Stimulated activated CD8-positive, alpha-beta memory T cell treated with anti-CD3 and anti-CD28 coated beads, Interleukin-7, amount 100 ng/mL, for 48 hours (primary cell): ENCODE measurements at places on chromosomes 3 and 15.

- no peak for DNase-seq
Measured at GRCh38 chr3:184345317-184346144, 8.1 kb downstream of the FAM131A start.

GRCh38 chr3:23808525-23808924 is 2.8 kb downstream of the UBE2E1 start:
- DNase-seq: no peak

GRCh38 chr3:123776071-123776782 is 107.9 kb downstream of the MYLK start:
- DNase-seq: no peak

GRCh38 chr3:10364806-10365205 is 43.9 kb upstream of the SEC13 start:
- no peak for DNase-seq

DNA sequence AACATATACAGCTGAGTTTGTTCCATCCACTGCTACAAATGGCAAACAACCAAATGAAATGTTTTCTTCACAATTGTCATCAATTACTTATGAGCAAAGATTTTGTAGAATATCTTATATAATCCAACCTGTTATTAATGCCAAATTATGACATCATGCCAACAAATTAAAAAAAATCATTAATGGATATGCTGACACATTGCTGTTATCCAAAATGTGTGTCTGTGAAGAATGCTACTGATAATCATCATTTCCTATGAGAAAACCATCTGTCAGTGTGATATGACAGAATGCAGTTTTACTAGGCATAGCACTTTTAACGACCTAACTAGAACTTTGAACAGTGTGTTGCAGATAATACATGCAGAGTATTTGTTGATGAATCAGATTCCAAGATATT is 556.5 kb upstream of the KCNMB2 start:
- no peak for DNase-seq

DNA sequence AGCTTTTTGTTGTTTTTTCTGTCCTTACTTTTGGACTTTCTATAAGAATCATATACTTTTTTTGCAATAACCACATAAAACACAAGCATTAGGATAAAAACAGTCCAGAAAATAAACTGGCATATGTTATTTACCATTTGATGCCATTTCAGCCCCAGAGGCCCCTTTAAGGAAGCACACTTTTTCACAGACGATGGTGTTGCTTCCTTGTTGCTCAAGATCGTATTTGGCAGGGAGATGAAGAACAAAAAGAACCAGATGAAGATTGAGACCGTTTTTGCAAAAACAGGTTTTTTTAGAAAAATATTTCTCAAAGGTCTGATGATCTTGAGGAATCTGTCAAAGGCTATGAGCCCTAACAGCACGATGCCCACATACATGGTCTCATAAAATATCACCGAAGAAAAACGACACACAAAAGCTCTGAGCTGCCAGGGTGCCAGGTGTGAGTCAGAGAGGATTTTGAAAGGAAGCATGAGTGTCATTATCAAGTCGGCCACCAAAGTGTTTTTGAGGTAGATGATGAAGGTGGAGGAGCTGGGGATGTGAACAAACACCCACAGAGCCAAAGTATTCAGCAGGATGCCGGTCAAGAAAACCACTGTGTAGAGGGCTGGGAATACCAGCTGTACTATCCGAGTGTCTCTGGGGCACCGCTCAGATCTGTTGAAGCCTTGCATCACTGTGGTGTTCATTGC is 902 bp downstream of the P2RY13 start:
- DNase-seq: no peak

- no peak for DNase-seq
Measured at GRCh38 chr3:193590088-193590856, 2.7 kb upstream of the OPA1 start.

GRCh38 chr3:162170581-162170980 is 674.0 kb downstream of the OTOL1 start:
- no peak for DNase-seq

DNA sequence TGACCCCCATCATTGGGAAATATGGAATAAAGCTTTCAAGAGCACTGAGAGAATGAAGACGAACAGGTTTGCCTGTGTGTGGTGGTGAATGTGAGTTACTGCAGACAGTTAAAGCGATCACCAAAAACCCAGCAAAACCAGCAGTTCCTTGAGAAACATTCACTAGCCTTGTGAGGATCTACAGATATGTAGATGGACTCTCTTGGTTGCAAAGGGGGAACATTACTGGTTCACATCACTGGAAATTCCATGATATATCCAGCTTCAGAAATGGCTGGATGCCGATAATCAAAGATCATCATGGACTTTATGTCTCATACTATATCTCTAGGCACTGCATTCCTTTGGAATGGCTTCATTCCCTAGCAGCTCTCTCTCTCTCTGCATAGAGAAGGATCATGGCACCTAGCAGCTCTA is 10.2 kb upstream of the HERC1 start:
- no peak for DNase-seq

DNA sequence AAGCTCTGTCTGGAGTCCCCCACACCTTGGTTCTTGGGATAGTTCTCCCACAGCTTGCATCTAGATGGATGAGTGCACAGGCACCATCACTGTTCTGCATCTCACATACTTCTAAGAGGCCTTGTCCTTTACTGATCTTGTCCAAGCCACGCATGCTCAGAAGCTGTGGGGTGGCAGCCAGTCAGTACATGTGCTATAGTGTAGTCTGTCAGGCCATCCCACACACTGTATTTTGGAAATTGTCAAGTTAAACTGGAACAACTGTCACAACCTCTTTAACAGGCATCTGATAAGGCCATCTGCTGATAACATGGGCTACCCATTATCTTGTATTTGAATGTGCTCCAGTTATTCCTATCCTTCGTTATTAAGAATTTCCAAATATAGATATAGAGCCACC is 296.5 kb upstream of the AZI2 start:
- DNase-seq: no peak

DNA sequence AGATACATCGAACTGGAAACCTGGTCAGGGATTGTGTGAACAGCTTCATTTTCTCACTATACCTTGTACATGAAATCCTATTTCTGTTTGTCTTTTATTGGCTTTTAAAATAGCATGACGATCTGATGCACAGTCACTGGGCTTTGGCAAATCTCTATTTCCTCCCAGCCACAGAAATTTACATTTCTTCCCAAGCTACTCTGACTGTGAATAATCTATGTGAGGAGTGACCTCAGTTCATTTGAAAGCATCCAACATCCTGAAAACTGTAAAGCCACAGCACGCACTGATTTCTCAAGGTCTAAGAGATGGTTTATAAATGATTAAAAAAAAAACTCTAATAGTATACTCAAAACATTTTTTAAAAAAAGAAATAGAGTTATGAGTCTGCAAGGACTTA is 450.3 kb downstream of the IL5RA start:
- DNase-seq: no peak

GRCh38 chr3:195129072-195129643 is 141.8 kb downstream of the XXYLT1 start:
- DNase-seq: no peak

DNA sequence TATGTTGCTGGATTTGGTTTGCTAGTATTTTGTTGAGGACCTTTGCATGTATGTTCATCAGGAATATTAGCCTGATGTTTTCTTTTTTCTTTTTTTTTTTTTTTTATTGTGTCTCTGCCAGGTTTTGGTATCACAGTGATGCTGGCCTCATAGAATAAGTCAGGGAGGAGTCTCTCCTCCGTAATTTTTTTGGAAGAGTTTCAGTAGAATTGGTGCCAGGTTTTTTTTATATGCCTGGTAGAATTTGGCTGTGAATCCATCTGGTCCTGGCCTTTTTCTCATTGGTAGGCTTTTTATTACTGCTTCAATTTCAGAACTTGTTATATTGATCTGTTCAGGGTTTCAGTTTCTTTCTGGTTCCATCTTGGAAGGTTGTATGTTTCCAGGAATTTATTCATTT is 165.8 kb downstream of the VPS8 start:
- no peak for DNase-seq

- no peak for DNase-seq
Measured at GRCh38 chr15:63909819-63910437, 76.2 kb upstream of the HERC1 start.

DNA sequence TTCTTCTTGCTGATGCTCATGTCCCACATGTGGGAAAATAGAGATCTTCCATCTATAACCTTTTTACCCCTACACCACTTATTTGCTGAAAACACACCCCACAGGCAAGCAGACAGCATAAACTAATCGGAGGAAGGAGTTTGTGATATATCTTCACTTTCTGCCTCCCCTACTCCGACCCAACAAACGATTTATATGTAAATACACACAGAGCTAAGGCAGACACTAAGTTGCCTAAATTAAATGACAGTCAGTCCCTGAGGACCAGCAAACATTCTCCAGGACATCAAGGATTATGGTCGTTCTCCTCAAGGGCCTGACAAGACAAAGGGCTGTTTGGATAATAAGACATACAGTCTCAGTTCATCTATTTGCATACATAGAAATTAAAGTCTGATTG is 552.5 kb downstream of the ROBO1 start:
- no peak for DNase-seq

DNA sequence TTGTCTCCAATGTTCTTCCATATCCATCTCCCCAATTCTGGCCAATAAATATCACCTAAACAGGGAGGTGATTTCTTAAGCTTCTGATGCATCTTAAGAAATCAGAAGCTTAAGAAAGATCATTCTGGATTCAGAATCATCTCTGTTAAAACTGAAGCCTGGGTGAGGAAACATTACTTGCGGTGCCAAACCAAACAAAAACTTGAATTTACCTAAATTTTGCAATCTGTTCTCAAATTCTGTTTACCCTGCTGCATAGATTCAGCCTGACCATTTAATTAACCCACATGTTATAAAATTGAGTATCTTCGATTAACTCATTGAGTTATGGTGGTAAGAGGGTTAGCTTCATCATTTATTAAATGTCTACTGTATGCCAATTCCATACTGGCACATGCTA is 204.4 kb upstream of the ZNF385D start:
- DNase-seq: no peak

DNA sequence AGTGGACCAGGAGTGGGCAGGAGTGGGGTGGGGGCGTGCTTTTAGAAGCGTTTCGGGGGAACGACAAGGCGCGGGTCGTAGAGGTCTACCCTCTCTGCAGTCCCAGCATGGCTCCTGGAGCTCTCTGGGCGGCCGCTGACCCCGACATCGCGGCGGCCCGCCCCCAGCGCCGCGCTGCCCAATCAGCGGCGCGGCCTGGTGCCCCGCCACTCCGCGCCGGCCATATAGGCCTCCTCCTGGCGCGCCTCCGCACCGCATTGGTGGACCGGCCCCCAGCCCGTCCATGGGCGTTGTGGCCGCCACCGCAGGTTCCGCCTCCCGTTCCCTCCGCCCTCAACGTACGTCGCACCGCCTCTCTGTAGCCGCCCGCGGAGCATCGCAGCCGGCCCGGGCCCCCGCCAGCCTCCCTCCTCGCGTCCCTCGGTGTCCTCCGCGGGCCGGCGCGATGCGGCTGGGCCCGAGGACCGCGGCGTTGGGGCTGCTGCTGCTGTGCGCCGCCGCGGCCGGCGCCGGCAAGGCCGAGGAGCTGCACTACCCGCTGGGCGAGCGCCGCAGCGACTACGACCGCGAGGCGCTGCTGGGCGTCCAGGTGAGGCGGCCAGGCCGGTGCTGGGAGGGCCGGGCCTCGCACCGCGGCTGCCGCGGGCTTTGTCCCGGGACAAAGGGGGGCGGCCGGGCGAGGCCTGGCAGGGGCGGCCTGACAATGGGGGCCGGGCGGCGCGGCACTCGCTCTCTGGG is at the start of gene RCN2:
Gene RCN2 (plus strand): TSS at position 353 of the 738 bp plus-strand sequence. CDS start 93 bp downstream, at position 446.
- DNase-seq: peak; percentile 90

DNA sequence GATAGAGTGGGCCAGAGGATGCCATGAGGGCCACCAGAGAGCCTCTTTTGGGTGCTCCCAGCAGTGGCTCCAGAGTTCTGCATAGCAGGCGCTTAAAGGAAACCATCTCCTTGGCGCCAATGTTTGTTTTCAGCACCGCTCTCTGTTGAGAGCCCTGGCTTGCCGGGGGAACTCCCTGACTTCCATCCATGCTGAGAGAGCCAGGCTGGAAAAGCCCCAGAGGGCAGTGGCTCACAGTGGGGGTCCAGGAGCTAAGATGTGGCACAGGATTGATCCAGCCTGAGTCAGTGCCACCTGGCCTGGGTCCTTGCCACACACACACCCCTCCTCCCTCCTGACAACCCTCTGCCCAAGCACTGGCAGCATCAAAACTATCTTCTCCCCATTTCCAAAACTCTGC is 50.4 kb upstream of the HACD2 start:
- no peak for DNase-seq

GRCh38 chr3:30619318-30619717 is 12.9 kb downstream of the TGFBR2 start:
- no peak for DNase-seq

DNA sequence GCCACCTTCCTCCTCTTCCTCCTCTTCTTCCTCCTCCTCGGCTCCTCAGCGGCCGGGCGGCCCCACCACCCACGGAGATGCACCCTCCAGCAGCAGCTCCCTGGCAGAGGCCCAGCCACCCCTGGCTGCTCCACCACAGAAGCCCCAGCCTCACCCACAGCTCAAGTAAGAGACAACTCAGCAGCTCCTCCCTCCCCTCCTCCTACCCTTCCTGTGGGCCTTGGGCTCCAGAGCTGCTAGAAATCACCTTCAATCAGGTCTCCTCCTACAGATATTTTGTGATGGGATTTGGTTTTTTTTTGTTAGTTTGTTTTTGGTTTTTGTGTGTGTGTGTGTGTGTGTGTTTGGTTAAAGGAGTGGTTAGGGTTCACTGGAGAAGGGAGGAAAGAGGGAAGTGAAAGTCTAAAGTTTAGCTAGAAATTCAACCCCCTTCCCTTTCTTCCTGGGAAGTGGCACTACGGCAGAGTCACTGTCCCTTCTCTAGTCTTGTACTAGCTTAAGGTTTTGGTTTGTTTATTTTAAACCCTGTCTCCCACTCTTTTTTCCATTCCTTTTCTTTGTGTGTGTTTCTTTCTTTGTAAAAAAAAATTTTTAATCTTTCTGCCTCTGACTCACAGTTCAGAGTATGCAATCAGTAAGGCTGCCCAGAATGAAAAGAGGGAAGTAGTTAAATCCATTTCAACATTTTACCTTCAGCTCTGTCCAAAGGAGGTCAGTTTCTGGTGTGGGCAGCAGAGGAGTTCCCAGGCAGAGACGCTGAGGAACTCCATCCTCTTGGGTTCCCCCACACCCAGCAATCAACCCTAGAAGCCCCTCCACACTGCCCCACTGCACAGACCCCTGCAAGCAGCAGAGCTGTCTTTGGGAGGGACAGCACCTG is 29.0 kb upstream of the TIMP4 start:
- peak; percentile 69 for DNase-seq

- peak; percentile 43 for DNase-seq
Measured at GRCh38 chr3:127547761-127548605, 42.5 kb downstream of the TPRA1 start.
